ENCODE measurements at places on chromosomes 1 and 21.

- DNase-seq = no peak
These were observed 59.9 kb upstream of the ERRFI1 start for GRCh38 chr1:8086055-8086454.

DNA sequence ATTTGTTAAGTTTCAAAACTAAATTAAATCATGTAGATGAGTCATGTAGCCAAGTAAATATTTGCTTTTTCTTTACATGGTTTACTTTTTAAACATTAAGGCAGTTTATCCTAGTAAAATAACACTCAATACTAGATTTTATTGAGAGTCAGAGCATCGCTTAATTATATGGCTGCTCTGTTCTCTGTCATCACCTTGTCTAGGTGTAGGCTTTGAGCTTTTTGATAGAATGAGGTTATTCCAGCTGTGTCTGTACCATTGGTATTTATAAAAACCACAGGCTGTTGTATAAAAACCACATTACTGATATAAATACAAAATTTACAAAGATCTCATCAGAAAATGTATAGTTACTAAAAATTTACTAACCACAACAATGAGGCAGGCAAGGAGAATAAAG, 42.5 kb upstream of the GPR52 start:
- no peak for DNase-seq

DNA sequence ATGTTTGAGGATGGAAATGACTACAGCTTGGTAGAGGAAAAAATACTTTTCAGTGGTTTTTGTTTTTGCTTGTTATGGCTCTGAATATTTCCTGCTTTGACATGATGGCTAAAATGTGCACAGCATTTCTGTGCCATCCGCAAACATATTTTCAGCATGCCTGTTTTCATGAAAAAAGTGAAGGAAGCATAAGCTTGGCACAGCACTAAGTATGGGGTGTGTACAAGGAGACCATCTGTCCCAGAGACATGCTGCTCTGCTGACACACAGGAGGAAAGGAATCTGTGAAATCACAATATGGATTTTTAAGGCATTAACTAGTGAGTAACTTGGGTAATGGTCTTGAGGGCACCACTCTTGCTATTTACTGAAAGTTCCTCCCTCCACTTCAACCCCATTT, 595.5 kb downstream of the RWDD3 start:
- no peak for DNase-seq

- no peak for DNase-seq
These were observed 14.8 kb upstream of the ETV3L start for GRCh38 chr1:157114183-157115121.

GRCh38 chr1:176691251-176692228, 228.6 kb downstream of the PAPPA2 start:
- DNase-seq = no peak

GRCh38 chr1:30911059-30911954, 2.7 kb upstream of the SDC3 start:
- peak; percentile 58 for DNase-seq

- no peak for DNase-seq
These were observed 135.6 kb downstream of the DUSP10 start for GRCh38 chr1:221606256-221606655.

- no peak for DNase-seq
These were observed 829 bp downstream of the KCNE1 start for GRCh38 chr21:34511181-34511580.

DNA sequence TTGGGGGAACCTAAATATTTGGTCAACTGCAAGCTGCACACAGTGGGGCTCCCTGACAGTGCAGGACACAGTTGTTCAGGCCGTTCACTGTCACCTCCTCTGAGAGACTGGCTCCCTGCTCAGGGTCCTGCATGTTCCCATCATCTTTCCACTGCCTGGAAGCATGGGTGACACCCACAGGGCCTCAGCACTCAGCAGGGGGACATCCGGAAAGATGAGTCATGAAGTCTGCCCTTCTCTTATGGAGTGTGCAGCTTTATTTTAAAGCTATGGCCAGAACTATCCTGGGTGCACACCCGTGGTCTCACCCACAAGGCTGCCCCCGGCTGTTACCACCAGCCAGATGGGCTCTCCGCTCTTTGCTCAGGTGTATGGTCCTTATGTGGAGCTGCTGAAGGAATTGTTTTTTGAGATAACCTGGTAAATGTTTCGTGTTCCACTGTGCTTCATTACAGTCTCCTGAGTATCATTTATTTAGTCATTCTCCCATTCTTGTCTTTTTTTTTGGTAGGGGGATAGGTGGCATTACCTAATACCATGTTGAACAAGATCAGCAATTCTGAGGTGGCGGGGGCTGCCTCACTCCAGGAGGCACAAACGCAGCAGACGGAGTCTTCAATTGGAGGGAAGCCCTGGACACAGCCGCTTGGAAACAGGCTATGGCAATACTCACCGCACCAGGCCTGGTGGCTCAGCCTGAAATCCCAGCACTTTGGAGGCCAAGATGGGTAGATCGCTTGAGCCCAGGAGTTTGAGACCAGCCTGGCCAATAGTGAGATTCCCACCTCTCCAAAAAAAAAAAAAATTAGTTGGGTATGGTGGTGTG, 14.3 kb downstream of the TRIM11 start:
- no peak for DNase-seq

- no peak for DNase-seq
These were observed 456.6 kb downstream of the RPS6KC1 start for GRCh38 chr1:213507472-213508223.

GRCh38 chr1:59105548-59106507, 191.1 kb upstream of the FGGY start:
- DNase-seq = no peak

GRCh38 chr1:237146241-237146640, 104.3 kb downstream of the RYR2 start:
- DNase-seq = no peak

DNA sequence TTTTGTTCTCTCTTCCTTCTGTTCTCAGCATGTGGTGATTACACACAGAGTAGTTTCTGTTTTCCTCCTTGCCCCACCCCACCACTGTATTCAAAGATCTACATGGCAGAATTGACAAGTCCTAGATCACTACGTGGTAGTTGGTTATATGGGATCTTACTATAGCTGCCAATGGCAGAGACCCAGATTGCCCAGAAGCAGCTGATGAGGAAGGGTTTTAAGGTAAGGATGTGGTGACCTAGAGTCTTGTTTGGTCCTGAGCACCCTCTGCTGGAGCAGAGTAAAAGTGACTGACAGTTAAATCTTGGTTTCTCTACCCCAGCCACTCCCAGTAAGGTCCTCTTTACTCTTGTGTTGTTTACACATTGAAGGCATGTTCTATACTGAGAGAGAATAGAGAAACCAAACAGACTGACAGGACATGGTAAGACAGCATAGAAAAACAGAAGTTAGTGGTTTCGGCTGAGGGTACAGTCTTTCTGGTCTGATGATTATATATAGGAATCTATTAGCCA, 22.8 kb upstream of the STRIP1 start:
- peak; percentile 23 for DNase-seq

DNA sequence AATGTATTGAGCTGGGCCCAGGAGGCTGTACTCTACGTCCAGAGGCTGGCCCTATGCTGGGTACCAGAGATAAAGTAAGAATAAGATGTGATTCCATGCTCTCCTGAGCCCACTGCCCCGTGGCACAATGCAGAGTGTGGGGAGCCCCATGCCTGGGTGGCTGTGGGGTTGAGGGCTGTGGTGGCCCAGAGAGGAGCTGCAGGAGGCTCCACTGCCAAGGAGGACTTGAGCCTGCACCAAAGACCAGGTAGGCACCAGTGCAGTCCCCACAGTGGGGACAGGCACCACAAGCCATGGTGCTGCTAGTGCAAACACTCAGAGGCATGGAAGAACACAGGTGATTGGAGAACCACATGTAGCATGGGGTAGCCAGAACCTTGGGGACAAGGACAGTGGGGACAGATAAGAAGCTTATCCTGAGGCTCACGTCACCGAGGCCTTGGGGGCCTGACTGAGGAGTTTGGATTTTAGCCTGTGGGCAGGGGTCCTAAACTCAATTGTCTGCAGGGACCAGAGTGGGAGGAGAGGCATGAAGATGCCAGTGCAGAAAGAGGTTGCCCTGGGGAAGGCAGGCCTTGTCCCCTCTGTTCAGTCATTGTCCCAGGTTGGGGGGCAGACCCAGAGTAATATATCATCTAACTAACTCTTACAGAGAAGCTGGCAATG, 21.9 kb upstream of the EPS8L3 start:
- DNase-seq = no peak

DNA sequence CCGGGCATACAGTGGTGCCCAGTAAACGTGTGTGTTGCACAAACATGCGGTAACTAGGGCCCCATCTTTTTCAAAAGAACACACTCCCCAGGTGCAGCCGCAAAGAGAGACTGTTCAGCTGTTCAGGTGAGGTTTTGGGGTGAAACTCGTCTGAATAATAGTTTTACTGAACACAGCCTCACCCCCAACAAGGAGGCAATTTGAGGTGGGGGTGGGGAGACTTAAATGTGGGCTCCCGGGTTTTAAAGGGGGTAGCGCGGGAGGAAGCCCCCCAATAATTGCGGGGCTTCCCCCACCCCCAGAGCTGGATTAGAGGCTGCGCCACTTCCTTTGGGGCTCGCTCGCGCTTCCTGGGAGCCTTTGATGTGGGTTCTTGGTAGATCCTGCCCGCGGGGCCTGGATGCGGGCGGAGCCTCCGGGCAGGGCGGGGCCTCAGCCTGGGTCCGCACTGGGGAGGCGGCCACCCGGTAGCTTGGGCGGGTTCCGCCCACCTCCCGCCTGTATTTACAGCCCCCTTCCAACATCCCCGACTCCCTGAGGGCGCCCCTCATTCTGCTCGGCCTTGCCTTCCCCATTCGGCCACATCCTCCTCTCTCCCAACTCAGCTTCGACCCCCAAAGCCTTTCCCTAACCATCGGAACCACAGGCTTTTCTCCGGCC, 6.4 kb upstream of the EPHA2 start:
- DNase-seq = no peak

- DNase-seq = no peak
These were observed 64.7 kb upstream of the LPGAT1 start for GRCh38 chr1:211895126-211895759.

DNA sequence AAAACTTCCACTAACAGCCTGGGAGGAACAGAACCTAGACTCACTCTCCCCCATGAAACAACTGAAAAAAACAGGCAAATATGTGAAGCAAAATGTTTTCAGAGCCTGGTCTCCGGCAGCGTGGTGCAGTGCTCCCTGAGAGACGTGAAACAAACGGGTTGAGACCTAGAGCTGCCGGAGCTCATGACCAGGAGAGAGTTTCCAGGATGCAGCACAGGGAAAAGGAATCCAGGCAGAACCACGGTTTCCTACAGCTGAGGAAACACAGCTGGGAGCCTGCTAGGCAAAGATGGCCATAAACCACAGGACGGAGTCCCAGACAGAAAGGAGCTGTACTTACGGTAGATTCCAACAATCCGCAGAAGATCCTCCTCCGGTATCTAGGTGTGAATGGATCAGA, 20.2 kb upstream of the SLC19A1 start:
- DNase-seq = no peak

- DNase-seq = no peak
These were observed 105.6 kb upstream of the OLFM3 start for GRCh38 chr1:102102276-102102780.

- no peak for DNase-seq
These were observed 3.7 kb upstream of the ETV3L start for GRCh38 chr1:157103268-157103667.

GRCh38 chr1:15788624-15789301, 18.7 kb downstream of the UQCRHL start:
- no peak for DNase-seq

GRCh38 chr1:204859861-204860267, 10.8 kb upstream of the NFASC start:
- no peak for DNase-seq

DNA sequence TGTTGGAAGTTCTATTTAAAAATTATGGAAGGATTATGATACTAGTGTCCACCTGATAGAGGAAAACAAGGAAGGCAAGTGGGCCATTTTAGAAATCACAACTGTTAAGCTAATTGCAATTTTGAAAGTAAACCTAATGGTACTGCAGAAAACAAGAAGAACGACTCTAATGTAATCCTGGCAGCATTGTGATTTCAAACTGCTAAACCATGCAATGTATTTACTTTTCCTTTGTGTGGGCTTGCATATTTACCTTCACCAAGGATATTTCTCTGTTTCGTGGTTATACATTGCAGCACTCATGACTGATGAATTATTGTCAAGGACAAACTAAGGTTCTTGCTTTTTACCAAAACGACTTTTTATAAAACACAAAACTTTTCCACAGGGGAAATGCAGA, 88.1 kb downstream of the TM2D1 start:
- DNase-seq = no peak

- no peak for DNase-seq
These were observed 66.3 kb downstream of the CD58 start for GRCh38 chr1:116504308-116505156.

DNA sequence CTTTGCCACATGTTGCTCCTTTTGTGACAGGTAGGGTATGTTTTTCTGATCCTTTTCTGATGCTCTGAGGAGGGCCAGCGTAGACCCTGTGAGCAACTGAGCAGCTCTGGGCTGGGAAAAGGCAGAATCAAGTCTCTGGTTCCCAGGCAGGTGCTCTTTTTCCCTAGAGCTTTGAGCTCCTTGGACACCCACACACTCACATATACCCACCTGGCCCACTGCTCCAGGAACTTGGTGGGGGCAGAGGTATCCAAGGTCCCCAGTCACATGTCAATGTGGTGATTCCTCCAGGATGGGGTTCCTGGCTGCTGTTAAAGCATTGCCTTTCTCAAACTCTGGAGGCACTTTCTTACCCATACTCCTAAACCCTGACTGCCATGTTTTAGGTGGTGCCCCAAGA, 5.4 kb downstream of the CD2 start:
- no peak for DNase-seq

DNA sequence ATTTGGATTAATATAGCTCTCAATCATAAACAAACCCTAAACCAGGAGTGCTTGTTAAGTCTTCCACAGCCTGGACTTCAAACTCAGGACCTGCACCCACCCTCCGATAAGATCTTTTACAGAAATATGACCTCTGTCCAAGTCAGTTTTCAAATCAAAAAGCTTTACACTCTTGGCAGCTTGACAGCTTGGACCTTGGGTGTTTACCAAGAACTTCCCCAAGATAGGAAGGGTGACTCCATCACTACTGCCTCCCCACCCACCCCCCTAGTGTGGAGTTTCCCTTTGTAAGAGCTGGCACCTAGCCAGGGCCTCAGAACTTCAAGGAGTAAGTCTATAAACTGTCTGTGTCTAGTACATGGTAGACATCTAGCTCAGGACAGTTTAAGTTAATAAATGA, 9.6 kb downstream of the BCAR3 start:
- DNase-seq = peak; percentile 88

- no peak for DNase-seq
These were observed 107.4 kb downstream of the SLC45A1 start for GRCh38 chr1:8425150-8425780.

DNA sequence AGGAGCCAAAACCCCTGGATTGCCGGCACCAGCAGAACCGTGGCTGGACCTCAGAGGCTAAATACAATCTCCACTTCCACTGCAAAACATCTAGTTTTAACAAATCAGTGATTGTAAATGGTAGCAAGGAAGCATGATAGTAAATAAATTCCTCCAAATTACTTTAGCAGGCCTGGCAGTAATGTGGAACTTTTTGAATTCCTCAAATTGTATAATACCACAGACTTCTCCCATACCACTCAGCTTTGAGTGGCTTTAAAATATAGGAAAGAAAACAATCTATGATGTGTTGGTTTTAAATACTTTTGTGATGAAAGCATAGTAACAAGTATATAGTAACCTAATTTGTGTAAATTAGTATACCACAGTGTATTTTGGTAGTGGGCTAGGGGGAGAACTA, 34.1 kb downstream of the NIBAN1 start:
- DNase-seq = no peak
